ENCODE measurements at places on chromosomes 11 and 22. TPM values are rescaled to one million over a fixed set of nuclear protein-coding genes. Genes with fewer than 3 reads are reported as not detected.

The DDTL gene
- total RNA-seq: 4.8 TPM

The LMO2 gene
- not detected for total RNA-seq

The PLXNB2 gene
- total RNA-seq: 11.1 TPM

The FAT3 gene
- 0.02 TPM for total RNA-seq

The CDHR5 gene
- not detected for total RNA-seq

The C11orf87 gene
- total RNA-seq: not detected

The MUC2 gene
- not detected for total RNA-seq

The ANO9 gene
- total RNA-seq: 36.9 TPM

The GRIA4 gene
- total RNA-seq: not detected

The APIP gene
- 30.7 TPM for total RNA-seq

The CCDC83 gene
- not detected for total RNA-seq

The PLEKHA7 gene
- total RNA-seq: 50.2 TPM

The RBMXL2 gene
- not detected for total RNA-seq

The KCNK4 gene
- total RNA-seq: not detected

The CEP126 gene
- 0.67 TPM for total RNA-seq

The FJX1 gene
- total RNA-seq: 0.09 TPM

The SHISAL1 gene
- not detected for total RNA-seq

The MTNR1B gene
- total RNA-seq: not detected

The TSPAN32 gene
- 4.6 TPM for total RNA-seq

The INS gene
- not detected for total RNA-seq

The JHY gene
- 1.3 TPM for total RNA-seq

The OR52D1 gene
- total RNA-seq: not detected

The SPI1 gene
- 0.11 TPM for total RNA-seq

The RNF141 gene
- total RNA-seq: 13.2 TPM

The KDM4F gene
- not detected for total RNA-seq

The NAV2 gene
- total RNA-seq: 0.39 TPM

The CHRM4 gene
- total RNA-seq: 0.23 TPM

The OR4A16 gene
- not detected for total RNA-seq

The EFCAB6 gene
- total RNA-seq: not detected

The FAM111B gene
- total RNA-seq: 59.4 TPM

The RNF214 gene
- total RNA-seq: 22.7 TPM

The KRTAP5-8 gene
- total RNA-seq: not detected

The MFNG gene
- 168 TPM for total RNA-seq

The OR4A47 gene
- total RNA-seq: not detected

The LIN7C gene
- 31.0 TPM for total RNA-seq

The CADM1 gene
- 2.9 TPM for total RNA-seq

The UBQLNL gene
- 0.09 TPM for total RNA-seq

The TMPRSS5 gene
- 1.0 TPM for total RNA-seq

The CD248 gene
- not detected for total RNA-seq

The GGT1 gene
- total RNA-seq: 46.2 TPM

The SLC2A11 gene
- 9.6 TPM for total RNA-seq

The TBRG1 gene
- total RNA-seq: 37.4 TPM

The SLC15A3 gene
- total RNA-seq: 2.1 TPM

The OR4D5 gene
- total RNA-seq: not detected

The TMEM191B gene
- 0.62 TPM for total RNA-seq

The RRP8 gene
- 29.4 TPM for total RNA-seq

Measured in activated T-helper 2 cell treated with anti-CD3 and anti-CD28 coated beads, Interferon-gamma antibody, Interleukin-2, Interleukin-4, amounts not matched to agents 10 μg/mL and 5 μg/mL and 100 μg/mL, durations not matched to agents 14 hours and 24 hours and 36 hours (primary cell).